Right atrium auricular region (tissue), 2 donors: ENCODE measurements at places on chromosomes 2 and 18. TPM values are rescaled to one million over a fixed set of nuclear protein-coding genes. Genes with fewer than 3 reads are reported as not detected.

DNA sequence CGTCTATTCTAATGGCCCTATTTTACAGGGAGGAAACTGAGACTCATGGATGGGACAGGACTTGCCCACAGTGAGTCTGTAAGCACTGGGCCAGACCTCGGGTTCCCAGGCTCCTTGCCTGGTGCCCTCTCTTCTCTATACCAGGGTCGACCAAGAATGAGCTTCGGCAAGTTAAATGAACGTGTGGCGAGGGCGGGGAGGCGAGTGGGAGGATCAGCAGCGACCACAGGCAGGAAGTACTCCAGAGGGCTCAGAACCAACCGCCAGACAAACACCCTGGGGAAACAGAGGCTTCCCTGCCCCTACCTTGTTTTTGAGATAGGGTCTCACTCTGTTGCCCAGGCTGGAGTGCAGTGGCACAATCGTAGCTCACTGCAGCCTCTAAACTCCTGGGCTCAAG lies 177.7 kb upstream of the SMAD2 start:
- DNase-seq = no peak

- no peak for DNase-seq
Measured at GRCh38 chr2:143679617-143680016, 550.4 kb downstream of the ARHGAP15 start.

DNA sequence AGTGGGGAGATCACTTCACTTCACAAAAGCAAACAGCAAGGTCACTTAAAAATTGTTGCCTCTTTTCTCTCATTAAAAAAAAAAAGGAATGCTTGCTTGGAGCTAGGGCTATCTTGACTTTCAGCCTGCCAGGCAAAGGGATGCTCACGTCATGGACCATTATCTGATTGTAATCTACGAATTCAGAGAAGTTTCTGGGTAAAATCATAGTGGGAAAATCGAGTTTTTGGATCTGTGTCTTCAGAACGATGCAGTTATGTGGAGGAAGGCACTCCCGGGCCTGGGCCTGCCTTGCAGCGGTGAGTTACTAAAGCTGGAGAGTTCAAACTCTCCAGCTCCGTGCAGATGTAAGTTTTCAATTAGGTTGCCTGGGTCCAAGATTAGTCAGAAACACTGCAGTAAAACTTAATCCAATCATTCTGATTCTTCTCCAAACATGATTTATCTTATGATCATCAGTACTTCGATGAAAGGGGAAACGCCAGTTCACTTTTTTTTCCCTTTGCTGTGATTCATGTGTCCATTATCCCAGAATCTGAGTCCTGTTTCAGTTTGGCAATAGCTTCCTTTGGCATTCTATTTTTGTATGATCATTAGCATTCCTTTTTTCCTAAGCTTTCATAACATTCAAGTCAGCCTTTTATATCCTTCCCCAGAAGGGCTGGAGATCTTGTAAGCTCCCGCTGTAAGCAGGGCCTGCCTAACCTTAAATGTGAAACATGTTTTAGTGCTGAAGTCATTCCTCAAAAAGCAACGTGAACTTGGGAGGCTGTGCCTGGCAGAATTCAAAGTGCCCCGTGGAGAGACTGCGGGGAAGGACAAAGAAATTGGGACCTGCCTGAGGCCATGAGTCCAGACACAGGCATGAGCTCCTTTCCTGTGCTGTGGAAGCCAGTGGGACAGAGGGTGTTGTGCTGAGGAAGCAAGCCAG lies 119.3 kb upstream of the TWIST2 start:
- DNase-seq = peak; percentile 70

The VAMP5 gene
- total RNA-seq = 37.2 TPM

The TMEM182 gene
- 75.4 TPM for total RNA-seq

The POTEJ gene
- not detected for total RNA-seq

- DNase-seq = no peak
Measured at GRCh38 chr18:38453880-38454279, 888.3 kb upstream of the CELF4 start.

- DNase-seq = no peak
Measured at GRCh38 chr18:36693931-36694620, 134.7 kb downstream of the TPGS2 start.

The PLGLB1 gene
- not detected for total RNA-seq

GRCh38 chr2:41736586-41736985 lies 311.2 kb upstream of the PKDCC start:
- no peak for DNase-seq

- no peak for DNase-seq
Measured at GRCh38 chr2:227595797-227596196, 2.9 kb upstream of the SCYGR2 start.

The FAM237A gene
- not detected for total RNA-seq

The CCDC148 gene
- 1.1 TPM for total RNA-seq

The ST8SIA3 gene
- not detected for total RNA-seq

GRCh38 chr2:199535445-199536177 lies 77.9 kb upstream of the SATB2 start:
- DNase-seq = no peak

DNA sequence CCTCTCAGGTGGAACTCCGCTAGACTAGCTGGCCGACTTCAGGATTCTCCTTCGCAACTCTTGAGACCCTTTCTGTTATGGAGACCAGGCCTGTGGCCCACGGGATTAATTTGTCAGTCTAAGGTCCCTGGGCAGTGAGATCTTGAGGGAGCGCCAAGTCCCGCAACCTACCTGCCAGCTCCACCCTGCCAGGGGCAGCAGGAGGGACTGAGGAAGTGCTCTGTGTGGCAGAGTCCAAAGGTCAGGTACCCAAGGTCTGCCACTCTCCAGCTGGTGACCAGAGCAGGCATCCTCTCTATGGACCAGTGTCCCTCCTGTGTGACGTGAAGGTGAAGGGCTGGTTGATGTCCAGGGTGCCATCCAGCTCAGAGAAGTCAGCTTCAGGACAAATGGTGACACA lies 4.3 kb upstream of the SPATA3 start:
- DNase-seq = no peak

The UGT1A9 gene
- not detected for total RNA-seq

- DNase-seq = no peak
Measured at GRCh38 chr2:175227393-175227792, 45.9 kb upstream of the ATP5MC3 start.

- DNase-seq = no peak
Measured at GRCh38 chr2:46663614-46664013, 184.2 kb downstream of the TMEM247 start.

DNA sequence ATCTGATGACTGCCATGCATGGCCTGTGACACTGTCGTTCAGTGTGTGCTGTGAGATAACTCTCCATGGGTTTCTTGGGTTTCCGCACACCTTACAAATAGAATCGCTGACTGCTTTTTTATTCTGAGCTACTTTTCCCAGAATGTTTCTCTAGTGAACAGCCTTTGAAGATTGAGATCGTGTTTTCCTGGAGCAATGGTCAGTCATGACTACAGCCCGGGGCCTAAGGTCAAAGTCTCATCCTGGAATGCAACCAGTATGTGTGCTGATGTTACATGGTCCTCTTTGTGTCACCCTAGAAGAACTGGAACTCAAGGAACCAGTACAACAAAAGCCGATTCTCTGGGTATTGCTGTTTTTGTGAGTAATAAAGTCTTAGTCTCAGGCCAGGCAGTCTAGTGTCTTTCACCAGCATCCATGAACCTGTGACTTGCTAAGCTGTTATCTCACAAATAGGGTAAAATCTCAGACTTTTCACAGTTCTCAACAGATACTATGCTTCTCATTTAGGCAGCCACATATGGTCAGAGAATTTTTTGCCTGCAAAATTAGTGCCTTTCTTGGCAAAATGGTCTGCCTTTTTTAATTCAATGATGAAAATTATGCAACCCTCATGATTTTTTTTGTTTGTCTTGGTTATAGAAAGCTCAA lies 124.9 kb upstream of the PIEZO2 start:
- DNase-seq = no peak

GRCh38 chr2:4551691-4552474 lies 848.5 kb downstream of the DCDC2C start:
- DNase-seq = no peak

The ADAM17 gene
- 12.2 TPM for total RNA-seq

The ALK gene
- 0.16 TPM for total RNA-seq

The C2orf66 gene
- total RNA-seq = not detected

The E2F6 gene
- total RNA-seq = 19.1 TPM

GRCh38 chr2:20157193-20157891 lies 67.6 kb downstream of the SDC1 start:
- no peak for DNase-seq

- no peak for DNase-seq
Measured at GRCh38 chr18:63199743-63200241, 119.8 kb downstream of the BCL2 start.

DNA sequence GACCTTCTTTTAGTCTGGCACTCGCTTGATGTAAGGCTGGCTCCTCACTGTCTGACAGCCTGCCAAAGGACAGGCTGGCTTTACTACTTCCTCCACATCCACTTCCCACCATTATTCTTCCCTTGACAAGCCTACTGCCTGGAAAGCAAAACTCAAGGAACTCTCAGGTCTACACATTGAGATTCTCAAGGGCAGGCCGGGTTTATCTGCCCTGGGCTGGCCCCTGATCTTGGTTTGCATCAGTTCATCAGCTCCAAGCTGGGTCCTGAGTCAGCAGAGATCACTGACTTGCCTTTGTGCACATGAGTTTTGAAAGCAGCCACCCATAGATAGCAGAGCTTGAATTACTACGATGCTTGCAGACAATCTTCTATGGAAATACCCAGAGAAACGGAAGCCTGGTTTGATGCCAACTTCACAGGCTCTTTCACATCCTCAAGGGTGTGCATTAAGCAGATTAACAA lies 53.9 kb downstream of the KCTD18 start:
- no peak for DNase-seq

DNA sequence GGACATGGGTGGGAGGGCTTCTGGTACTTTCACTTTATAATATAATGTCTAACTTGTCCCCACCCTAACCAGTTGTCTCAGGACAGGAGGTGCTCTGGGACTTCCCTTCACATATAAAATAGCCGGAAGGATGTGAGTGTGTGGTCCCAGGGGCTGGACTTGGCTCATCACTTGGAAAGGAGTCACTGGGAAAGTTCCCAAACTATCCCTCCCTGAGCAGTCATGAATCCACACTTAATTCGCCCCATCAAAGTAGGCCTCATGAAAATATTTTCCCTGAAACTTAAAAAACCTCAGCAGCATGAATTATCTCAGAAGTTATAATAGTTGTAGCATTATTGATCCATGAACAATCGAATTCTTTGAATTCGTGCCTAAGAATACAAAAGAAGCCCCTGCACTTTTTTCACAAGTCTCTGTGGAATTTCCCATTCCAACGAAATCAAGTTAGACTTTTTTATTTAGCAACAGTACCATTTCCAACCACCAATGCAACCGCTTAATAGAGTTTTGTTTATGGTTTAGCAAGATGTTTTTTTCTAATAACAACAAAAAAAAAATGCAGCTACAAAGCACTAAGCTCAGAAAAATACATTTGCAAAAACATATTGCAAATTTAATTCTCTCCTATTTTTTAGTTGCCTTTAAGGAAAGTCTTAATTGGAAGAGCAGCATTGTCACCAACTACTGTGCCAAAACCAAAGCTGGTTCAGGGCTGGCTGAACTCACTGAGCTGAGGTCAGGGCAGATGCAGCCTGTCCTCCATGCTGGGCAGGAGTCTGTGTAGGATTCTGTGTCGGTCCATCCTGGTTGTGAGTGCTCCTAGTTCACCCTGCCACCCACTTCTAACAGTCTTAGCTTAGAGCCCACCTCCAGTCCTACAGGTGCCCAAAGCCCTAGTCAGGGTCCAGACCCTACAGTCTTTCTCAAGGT lies 68.8 kb upstream of the SPTBN1 start:
- peak; percentile 78 for DNase-seq

- DNase-seq = no peak
Measured at GRCh38 chr18:2212598-2213205, 358.6 kb downstream of the METTL4 start.

The MAP3K19 gene
- not detected for total RNA-seq

DNA sequence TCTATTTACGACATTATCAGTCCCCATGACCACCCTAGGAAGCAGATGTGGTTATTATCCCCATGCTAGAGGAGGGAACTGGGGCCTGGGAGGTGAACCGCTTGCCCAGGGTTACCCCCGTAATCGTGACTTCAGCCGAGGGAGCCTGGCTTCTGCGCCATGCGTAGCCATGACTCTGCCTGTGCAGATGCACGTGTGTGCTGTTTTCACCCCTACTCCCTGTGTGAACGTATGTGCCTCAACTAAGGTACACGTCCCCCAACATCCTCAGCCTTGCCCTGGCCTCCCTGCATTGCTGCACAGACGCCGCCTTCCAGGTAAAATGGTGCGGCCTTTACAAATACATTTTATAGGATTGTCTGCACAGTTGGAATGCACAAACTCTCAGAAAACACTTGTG lies 40.2 kb downstream of the LPIN1 start:
- DNase-seq = no peak

GRCh38 chr2:100733391-100734187 lies 86.3 kb upstream of the NPAS2 start:
- peak; percentile 76 for DNase-seq

- DNase-seq = no peak
Measured at GRCh38 chr18:57390044-57390443, 37.7 kb downstream of the ST8SIA3 start.

The ARID5A gene
- 17.1 TPM for total RNA-seq

The SLC9A4 gene
- total RNA-seq = not detected

- no peak for DNase-seq
Measured at GRCh38 chr2:173050684-173051083, 25.0 kb upstream of the MAP3K20 start.

The SERPINB12 gene
- total RNA-seq = not detected

DNA sequence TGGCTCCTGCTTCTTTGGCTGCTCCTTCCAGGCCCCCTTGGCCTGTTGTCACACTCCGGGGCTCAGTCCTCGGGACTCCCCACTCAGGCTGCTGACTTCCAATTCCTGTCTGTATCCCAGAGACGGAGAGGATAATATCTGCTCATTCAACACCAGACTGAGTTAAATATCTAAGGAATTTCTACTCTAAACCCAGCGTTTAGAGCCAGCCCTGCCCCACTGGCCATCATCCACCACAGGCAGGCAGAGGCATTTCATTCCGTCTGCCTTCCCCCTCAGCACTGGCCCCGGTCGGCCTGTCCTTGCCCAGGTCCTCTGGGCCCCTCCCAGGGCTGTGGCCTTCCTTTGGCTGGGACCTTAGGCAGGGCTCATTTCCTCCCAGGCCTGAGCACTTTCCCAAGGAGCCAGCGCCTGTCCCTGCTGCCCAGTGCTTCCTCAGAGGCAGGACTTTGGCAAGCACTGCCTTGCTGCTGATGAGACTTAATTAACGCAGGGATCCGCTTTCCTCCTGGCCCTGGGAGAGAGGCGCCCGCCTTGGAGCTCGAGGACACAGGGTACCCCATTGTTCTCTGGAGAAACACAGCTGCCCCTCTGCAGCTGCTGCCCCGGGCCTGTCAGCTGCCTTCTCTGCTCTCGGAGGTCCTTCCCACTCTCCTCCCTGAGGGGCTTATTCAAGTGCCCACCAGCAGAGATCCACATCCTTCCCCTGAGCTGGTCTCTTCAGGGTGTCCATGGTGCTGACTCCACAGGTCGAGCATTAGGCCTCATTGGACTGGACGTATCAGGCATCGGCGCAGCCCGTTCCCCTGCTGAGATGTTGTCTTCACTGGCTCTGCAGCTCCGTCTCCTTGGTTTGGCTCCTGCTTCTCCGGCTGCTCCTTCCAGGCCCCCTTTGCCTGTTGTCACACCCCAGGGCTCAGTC lies 42.8 kb downstream of the ATOH8 start:
- no peak for DNase-seq

GRCh38 chr2:86039963-86040655 lies 65.6 kb downstream of the POLR1A start:
- no peak for DNase-seq

The TRPM8 gene
- total RNA-seq = not detected

- no peak for DNase-seq
Measured at GRCh38 chr18:51490860-51491259, 293.4 kb upstream of the MEX3C start.

- DNase-seq = peak; percentile 83
Measured at GRCh38 chr18:35458677-35459441, 38.9 kb downstream of the INO80C start.

GRCh38 chr18:48831113-48831759 lies 119.5 kb downstream of the SMAD7 start:
- peak; percentile 38 for DNase-seq

The QPCT gene
- 10.1 TPM for total RNA-seq
